ENCODE measurements at places on chromosomes 4 and X.

DNA sequence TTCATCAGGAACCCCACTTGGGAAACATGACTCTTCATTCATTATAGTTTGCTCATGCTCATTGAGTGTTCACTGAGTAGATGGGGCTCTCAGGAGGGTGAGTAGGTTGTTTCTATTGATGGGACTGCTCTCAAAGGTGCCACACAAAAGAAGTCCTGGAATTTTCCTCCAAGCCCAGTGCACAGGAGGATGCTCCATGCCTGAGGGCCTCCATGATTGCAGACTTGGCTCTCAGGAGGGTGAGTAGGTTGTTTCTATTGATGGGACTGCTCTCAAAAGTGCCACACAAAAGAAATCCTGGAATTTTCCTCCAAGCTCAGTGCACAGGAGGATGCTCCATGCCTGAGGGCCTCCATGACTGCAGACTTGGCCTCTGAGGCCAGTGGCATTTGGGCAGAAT is 108.5 kb downstream of the ZNF674 start:
- DNase-seq, result no peak

DNA sequence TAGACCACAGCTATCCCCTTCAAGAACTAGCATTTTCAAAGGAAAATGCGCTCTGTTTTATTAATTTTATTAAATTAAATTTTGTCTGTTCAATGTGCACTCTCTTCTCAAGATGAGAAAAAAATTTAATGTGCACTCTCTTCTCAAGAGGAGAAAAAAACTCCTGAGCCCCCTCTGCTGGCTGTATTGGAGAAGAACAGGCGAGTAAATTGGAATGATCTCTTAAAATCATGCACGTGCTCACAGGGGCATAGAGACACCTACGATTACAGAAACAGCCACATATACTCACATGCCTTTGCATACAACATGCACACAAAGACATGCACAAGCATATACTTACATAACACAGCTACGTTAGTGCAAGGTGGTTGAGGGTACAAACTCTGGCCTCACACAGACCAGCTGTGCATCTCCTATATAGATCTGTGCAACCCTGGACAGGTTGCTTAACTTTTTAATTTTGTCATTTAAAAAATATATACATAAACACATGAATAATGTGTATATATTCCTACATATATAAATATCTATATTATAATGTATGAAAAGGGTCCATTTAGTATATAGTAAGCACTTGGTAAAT is 176.2 kb upstream of the CXorf66 start:
- DNase-seq, result peak; percentile 25

GRCh38 chr4:20394512-20394911 is 142.8 kb downstream of the SLIT2 start:
- no peak for DNase-seq

GRCh38 chrX:132023896-132024386 is 839 bp downstream of the STK26 start:
- DNase-seq, result peak; percentile 34

GRCh38 chr4:137934911-137935310 is 307.2 kb downstream of the SLC7A11 start:
- DNase-seq, result no peak

DNA sequence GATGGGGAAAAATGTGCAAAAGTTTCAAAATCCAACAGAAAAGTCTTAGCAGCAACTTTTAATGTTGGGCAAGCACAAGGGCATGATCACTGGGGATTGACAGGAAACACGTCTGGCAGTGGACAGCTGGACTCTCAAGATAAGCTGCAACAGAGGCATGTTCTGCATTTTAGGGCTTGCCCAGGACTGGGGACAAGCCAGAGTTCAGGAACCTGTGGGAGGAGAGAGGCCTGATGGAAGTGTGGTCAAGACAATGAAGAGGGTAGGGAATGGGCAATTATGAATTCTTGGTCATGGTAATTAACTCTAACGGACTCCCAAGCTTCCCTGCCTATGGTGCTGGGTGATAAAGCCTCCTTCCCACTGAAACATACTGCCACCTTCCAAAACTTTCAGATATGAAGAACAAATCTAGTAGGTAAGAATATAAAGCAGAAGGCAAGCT is 48.4 kb downstream of the ANXA3 start:
- no peak for DNase-seq

GRCh38 chr4:65667506-65668041 is 2.7 kb downstream of the EPHA5 start:
- DNase-seq, result no peak
